Breast epithelium (tissue), 4 donors: ENCODE measurements at places on chromosomes 13 and 19. TPM values are rescaled to one million over a fixed set of nuclear protein-coding genes. Genes with fewer than 3 reads are reported as not detected.

ZFP82 gene
- total RNA-seq = 3.4 TPM

SIGLEC8 gene
- 0.80 TPM for total RNA-seq

ADGRE2 gene
- total RNA-seq = 1.9 TPM

FGF21 gene
- total RNA-seq = not detected

FPR3 gene
- total RNA-seq = 20.0 TPM

F10 gene
- 63.2 TPM for total RNA-seq

SIGLEC5 gene
- total RNA-seq = 1.6 TPM

CALR3 gene
- total RNA-seq = not detected

DNA sequence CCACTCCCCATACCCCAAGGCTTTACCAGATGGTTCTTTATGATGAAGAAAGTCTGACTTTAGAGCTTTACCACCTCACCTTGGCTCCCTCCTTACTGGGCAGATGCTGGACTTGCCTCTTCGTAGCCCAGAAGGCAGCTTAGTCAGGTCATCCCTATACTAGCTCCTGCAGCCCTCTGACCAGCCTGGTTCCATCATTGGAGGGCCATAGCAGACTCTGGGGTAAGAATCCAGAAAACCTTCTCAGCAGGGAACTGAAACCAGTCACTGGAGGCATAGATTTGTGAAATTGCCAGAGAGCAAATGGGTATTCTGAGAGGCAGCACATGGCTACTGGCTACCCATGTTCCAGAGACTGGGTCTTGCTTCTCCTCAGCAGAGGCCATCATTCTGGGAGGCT is 21.8 kb upstream of the ZNF492 start:
- no peak overlapping the region for H3K4me3 ChIP-seq
- no peak for DNase-seq
- H3K36me3 ChIP-seq = no peaks in the 10 kb centered on the region

- DNase-seq = peak; percentile 88
- H3K27me3 ChIP-seq = no peaks in the 10 kb centered on the region
- H3K4me1 ChIP-seq = no peaks in the 10 kb centered on the region
- H3K27ac ChIP-seq = peak overlapping the region; percentile 96
These were observed 7.8 kb upstream of the SERTAD1 start for GRCh38 chr19:40433391-40434216.

DNA sequence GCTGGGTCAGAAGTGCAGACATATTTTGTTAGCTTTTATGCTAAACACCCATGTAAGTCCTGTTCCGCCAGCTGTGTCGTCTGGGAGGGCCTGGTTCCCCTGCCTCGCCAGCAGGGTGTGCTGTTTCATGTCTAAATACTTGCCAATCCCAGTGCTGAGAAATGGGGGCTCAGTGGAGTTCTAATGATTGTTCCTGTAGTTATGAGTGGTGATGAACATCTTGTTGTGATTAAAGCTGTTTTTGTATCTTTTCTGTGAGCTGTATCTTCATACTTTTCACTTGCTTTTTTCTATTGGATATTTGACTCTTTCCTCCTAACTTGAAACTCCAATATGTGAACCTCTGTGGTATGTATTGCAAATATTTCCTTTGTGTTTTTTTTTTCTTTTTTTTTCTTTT is 32.7 kb downstream of the KDM4B start:
- DNase-seq = no peak
- no peaks in the 10 kb centered on the region for H3K27me3 ChIP-seq
- no peaks in the 10 kb centered on the region for H3K36me3 ChIP-seq
- H3K4me1 ChIP-seq = no peaks in the 10 kb centered on the region
- no peak overlapping the region for H3K27ac ChIP-seq

DNA sequence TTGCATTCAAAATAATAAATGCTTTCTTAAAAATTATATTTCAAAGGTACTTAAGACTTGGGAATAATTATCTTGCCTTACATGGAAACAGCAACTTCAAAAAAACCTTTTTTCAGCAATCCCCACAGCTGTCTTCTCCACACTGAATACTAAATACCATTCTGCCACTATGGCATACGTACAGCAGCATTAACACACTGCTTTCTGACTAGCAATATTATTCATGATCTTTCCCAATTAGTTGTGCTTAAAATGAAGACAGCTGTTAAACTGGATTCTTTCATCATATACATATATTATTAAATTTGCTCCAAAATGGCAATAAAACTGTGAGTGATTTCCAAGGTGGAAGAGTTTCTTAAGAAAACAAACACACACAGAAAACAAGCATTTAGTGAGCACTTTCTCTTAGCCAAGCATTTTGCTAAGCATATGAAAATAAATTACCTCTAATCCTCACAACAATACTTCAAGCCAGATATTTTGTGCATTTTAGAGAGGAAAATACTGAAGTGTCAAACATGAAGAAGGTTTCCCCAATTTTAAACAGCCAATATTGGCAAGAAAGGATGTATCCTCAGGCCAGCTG is 609.5 kb downstream of the SLITRK1 start:
- H3K4me3 ChIP-seq = no peak overlapping the region
- DNase-seq = no peak
- no peaks in the 10 kb centered on the region for H3K36me3 ChIP-seq
- no peaks in the 10 kb centered on the region for H3K27me3 ChIP-seq

GRCh38 chr13:27014406-27015359 is 156.9 kb downstream of the USP12 start:
- no peak overlapping the region for H3K4me3 ChIP-seq
- H3K36me3 ChIP-seq = no peaks in the 10 kb centered on the region
- DNase-seq = no peak

GRCh38 chr13:111122056-111122455 is 6.9 kb downstream of the ARHGEF7 start:
- DNase-seq = no peak
- H3K27ac ChIP-seq = peak overlapping the region; percentile 27
- H3K36me3 ChIP-seq = no peaks in the 10 kb centered on the region
- peaks cover 5% of the 10 kb centered on the region for H3K4me1 ChIP-seq
- H3K27me3 ChIP-seq = peaks cover 31% of the 10 kb centered on the region
- no peak overlapping the region for H3K4me3 ChIP-seq

DNA sequence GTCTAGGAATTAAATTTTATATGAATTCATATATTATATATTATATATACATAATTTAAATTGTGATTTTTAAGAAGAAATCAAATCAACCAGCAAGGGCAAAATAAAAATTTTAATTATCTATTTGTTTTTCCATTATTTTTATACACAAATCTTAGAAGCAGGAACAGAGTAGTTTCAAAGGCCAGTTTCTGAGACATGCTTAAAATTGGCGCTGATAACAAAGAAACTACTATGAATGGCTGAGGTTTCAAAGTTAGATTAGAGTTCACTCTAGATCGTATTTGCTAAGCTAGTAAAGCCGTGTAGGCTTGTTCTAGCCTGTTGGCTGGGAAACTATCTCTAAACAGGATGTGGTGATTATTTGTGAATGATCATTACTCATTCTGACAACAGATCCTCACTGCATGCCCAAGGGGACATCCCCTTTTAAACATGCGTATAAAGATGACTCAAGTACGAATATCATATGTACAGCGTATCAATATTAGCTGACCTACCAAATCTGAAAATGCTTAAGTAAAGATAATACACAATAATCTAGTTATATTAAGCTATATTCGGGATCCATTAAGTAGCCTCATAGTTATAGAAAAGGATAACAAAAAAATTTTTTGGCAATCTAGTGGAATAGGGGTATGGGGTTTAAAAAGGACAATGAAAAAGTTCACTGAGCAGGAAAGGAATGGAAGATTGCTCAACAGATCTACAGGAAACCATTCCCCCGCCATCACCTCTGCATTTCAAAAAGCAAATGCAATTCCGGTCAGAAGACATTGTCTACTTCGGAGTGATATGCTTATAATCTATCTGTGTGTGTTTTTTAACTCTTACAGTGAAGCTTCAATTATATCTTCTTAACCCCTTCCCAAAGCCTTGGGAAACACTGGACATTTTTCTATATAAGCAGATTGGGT is 150.1 kb downstream of the SHISA2 start:
- DNase-seq = no peak
- no peaks in the 10 kb centered on the region for H3K4me1 ChIP-seq
- H3K27ac ChIP-seq = no peak overlapping the region
- H3K36me3 ChIP-seq = no peaks in the 10 kb centered on the region
- no peak overlapping the region for H3K4me3 ChIP-seq
- H3K27me3 ChIP-seq = no peaks in the 10 kb centered on the region

- H3K36me3 ChIP-seq = no peaks in the 10 kb centered on the region
- no peaks in the 10 kb centered on the region for H3K27me3 ChIP-seq
- DNase-seq = no peak
These were observed 1.1 kb downstream of the CLN5 start for GRCh38 chr13:76993021-76993420.

DNA sequence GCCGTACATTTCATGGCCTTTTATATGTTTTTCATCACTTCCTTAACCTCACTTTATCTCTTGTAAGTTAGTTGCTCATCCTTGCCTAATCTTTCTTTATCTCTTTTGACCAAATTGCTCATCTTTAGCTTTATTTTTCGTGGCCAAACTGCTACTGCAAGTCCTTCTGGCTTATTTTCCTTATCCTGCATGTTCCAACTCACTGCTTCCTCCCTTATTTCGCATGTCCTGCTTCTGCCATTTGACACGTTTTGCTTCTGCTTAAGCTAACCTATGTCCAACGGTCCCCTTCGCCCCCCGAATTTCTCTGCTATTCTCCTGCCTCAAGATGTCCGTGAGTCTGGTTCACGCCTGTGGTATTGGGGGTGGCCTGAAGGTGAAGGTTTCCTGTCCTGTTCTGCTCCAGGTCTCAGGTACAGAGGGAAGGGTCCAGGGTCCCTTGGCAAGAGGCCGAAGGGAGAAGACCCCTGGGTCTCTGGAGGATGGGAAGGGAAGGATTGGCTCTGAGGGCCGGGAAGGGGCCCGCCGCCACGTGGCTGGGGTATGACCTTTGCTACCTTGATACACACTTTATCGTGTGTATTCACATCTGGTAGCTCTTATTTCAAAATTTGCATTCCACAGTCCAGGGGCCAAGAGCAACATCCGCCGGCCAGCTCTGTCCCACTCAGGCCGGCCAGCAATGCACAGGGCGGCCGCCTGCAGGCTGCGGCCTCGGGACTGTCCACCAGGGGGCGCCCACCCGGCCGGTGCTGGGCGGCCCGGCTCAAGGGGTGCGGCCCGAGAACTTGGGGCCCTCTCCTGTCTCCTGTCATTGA is 2.9 kb upstream of the C19orf85 start:
- no peak overlapping the region for H3K4me3 ChIP-seq
- no peak for DNase-seq
- no peaks in the 10 kb centered on the region for H3K4me1 ChIP-seq
- H3K27me3 ChIP-seq = no peaks in the 10 kb centered on the region

GRCh38 chr19:38919837-38920601 is 8.0 kb upstream of the CCER2 start:
- DNase-seq = no peak
- no peak overlapping the region for H3K27ac ChIP-seq
- H3K4me1 ChIP-seq = no peaks in the 10 kb centered on the region
- H3K36me3 ChIP-seq = no peaks in the 10 kb centered on the region
- H3K27me3 ChIP-seq = no peaks in the 10 kb centered on the region

DNA sequence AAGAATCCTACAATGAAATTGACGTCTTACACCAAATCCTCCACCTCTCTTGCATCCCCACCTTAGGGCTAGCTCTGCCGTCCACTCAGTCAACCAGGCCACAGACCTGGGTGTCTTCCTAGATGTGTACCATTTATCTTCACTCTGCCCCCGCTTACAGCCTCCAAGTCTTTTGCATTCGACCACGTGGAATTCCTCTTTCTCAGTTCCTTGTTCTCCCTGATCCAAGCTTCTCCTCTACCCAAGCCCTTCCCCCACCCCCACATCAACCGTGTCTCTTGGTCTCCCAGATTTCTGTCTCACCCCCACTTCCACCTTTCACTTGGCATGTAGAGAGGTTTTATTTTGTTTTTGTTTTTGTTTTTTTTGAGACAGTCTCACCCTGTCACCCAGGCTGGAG is 1.2 kb upstream of the DMWD start:
- no peak overlapping the region for H3K4me3 ChIP-seq
- no peaks in the 10 kb centered on the region for H3K36me3 ChIP-seq
- DNase-seq = no peak
- H3K27ac ChIP-seq = no peak overlapping the region

DNA sequence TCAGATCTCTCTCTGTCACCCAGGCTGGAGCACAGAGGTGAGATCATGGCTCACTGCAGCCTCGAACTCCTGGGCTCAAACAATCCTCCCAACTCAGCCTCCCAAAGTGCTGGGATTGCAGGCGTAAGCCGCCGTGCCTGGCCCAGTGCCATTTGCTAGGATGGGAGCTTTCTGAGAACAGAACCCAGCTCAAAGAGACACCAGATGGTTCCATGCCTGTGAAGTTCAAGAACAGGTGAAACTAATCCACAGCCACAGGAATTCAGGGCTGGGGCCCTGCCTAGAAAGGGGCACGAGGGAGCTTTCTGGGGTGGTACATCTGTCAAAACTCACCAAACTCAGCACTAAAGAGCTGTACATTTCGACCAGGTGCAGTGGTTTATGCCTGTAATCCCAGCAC is 4.2 kb downstream of the SLC7A9 start:
- no peaks in the 10 kb centered on the region for H3K4me1 ChIP-seq
- H3K27ac ChIP-seq = no peak overlapping the region
- DNase-seq = no peak
- no peaks in the 10 kb centered on the region for H3K36me3 ChIP-seq
- H3K4me3 ChIP-seq = no peak overlapping the region
- H3K27me3 ChIP-seq = no peaks in the 10 kb centered on the region
